Cardiac fibroblast (primary cell): ENCODE measurements at places on chromosomes 3 and 15.

DNA sequence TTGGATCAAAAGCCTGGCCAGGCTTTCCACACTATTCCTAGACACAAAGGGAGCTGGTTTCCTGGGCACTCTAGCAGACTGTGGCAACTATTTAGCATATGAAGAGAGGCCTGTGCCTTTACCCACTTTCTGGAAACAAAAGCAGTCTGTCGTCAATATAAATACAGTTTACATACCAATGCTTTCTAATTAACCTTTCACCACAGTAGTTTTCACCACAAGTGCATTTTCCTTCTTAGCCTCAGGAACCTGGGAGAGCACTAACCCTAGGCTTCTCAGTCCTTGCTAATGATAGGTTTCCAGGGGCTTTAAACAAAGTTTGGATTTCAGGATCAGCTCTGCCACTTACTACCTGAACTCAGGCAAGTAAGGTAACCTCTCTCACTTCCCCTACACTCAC lies 499.1 kb downstream of the MAGI1 start:
- no peak for DNase-seq

GRCh38 chr3:157471064-157471463 lies 32.2 kb downstream of the VEPH1 start:
- no peak for DNase-seq

DNA sequence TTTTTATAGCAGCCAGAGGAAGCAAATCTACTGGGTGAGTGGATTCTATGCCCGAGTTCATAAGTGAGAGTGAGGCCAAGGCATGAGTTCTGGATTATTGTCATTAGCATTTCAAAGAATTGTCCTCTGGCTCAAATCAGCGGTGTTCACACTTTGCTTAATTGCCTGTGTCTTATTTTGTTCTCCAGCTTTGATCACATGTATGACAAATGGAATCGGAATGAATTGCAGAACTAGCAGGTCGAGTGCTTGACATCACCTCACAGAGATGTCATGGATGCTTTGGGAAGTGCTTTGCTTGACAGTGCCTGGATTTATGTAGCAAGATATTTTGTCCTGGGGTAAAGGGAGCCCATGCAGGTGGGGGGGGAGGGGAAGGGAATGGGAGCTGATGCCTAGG lies 68.0 kb downstream of the SH3GL3 start:
- DNase-seq: no peak

DNA sequence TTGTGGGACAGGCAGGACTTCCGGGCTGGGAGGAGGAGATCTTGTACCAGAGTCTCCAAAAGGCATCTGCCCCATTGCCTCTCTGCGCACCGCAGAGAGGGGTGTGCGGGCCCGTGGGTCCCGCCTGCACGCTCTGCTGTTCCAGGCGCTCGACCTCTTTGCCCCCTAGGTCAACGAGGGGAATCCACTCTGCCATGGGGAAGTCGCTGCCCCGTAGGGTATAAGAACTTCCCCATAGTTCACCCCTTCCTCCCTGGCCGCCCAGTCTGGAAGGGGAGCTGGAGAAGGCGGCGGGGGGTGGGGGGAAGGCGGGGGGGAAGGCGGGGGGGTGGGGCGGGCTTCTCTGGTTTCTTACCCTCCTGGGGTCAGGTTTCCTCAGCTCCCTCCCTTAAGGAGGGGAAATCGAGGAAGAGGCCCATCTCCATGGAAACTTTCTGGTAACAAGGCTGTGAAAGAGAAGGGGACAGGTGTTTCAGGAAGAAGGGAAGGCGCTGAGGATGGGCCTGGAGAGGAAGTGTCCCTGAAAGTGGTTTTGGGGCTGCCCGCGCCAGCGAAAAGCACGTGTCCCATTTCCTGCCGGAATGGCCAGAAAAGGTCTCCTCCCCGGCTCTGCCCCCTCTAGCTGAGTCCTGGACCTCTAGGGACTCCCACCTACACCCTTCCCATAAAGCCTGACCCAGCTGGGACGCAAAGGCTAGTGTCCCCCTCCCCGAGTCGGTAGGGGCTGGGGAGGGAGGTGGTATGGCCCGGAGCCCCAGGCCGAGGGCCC lies 27.5 kb downstream of the NR1I2 start:
- no peak for DNase-seq

GRCh38 chr3:135762188-135762856 lies 203.2 kb upstream of the PPP2R3A start:
- no peak for DNase-seq

DNA sequence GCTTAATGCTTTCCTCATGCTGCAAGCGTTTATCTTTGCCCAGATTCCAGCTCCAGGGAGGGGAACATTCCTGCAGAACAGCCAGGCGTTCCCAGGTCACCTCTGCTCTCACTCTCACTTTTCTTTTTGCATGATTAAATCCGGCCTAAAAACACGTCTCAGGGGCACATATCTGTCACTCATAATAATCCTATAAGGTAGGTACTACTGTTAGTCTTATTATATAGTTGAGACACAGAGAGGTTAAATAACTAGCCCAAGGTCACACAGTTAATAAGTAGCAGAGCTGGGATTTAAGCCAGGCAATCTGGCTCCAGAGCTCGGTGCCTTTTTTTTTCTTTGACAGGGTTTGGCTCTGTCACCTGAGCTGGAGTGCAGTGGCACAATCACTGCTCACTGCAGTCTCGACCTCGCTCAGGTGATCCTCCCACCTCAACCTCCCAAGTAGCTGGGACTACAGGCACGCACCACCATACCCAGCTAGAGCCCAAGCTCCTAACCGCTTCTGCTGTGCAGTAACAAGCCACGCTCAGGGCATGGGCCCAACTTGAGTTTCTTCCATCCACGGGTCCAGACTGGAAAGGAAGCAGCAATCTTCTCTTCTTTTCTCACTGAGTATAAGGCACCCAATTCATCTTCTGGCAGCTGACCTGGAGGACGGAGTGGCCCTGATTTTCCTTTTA lies 96.5 kb downstream of the LIPC start:
- DNase-seq: peak; percentile 82

DNA sequence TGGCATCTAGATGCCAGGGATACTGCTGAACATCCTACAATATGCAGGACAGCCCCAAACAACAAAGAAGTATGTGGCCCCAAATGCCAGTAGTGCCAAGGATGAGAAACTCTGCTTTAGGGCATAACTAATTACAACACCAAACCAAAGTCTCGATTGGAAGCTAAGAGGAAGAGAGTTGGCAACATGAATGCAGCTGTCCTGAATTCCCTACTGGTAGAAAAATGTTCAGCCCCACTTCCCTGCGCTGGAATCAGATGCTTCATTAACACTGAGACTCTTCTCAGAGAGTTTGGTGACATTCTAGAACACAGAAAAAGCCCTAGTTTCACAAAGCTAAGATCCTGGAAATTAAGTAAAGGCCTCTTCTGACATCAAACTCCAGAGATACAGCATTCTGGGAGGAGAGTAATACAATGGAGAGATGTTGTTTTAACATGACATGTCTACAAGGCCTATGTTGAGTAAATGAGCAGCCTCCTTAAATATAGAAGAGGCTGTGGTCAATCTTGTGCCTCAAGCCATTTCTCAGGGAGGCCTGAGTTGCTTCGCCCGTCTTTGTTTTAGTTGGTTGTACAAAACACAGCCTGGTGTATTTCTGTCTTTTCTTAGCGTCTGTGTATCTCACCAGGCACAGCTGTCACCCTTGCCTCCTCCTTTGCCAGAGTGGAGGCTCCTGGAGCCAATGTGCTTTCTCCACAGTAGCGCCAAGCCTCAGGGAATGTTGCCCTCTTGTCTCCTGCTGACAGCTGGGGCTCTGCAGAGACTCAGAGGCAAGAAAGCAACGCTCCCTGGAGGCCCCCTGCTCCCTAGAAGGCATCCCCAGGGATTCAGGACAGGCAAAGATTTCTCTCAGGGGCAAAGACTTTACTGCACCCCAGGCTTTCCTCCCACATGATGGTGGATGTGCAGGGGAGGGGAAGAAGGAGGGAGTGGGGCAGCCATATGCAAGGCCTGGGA lies 25.1 kb upstream of the CTNNB1 start:
- DNase-seq: no peak

DNA sequence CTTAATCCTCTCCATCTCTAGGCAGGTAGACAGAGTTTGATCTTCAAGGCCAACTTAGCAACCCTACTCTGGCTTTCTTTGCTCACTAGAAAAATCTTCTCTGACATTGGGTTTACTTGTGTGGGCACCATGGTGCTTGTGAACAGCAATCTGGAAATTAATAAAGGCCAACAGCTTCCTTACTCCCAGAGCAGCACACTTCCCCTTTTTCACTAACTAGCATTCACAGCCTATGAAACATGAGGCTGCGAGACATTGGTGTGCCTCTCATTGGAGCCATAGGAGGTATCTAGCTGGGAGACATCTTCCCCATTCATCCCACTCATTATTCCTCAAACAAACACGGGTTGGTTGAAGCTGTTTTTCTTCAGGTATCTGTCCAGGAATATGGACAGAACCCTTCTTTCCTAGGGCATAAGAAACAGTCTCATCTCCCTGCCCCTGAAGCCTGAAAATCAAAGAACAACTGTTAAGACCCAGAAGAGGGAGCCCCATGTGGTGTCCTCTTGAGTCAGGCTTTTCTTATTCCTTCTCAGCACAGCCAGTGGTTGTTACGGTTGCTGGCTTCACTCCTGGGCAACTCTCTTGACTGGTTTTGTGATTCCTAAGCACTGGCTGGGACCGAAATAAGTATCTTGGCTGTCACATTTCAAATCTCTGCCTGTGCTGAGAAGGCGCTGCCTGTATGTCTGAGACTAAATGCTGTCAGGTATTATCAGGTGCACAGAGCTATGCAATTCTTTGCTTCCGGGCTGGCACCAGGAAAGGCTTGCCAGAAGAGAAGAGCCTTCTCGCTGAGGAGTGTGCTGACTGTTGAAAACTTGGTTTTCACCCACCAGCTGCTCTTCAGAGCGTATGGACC lies 194.4 kb downstream of the FEZF2 start:
- no peak for DNase-seq

DNA sequence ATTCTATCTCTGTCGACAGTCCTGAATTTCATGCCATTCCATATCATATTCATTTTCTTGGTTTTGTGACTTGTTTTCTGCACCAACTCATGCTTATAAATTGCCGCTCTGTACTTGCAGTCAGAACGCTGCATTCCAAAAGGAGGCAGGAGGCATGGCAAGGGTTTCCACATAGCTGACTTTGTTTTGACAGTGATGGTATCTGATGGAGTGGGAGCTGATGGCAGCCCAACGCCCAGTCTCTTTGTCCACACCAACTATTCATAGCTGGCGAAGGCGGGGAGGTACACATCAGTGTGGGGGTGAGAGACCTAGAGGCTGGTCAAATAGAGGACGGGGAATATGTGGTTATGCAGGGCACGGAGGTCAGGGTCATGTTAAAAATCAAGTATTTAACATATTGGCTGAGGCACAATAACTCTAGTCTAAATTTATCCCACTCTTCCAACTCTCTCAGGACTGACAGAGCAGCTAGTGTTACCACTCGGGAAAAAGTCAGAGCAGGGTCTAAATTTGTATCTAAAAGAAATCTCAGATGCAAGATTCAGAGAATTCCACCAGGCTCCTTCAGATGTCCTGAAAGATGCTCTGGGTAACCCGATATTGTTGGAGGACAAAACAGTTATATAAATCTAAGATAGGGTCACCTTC lies 67.8 kb upstream of the ATP13A3 start:
- peak; percentile 43 for DNase-seq

DNA sequence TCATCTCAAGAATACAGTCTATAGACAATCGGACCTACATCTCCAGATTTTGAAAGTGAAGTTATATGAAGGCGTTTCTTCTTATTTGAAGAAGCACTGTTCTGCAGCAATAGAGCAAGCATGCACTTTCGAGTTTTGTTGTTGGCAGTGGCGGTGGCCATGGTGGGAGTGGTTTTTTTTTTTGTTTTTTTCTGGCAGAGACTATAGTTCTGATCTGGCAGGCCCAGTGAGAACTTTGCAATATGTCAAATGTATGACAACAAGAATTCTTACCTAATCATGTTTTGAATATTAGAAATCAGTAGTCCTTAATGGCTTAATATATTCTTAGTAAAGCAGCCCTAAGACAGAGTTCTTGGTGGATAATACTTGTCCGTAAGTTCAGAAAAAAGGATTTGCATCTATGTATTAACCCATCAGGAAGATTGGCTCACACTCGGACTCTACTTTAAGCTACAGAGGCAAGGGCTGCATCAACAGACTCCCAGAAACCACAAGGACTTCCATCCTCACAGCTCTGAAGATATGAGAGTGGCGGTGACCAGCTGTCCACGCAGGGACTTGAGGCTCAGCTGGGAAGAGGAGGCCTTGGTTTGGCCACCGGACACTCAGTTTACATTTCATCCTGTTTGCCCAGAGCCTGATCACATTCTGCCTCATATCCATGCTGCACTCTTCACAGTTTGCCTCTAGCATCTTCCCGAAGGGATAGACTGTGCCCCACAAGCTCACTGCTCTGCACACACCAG lies 124.1 kb upstream of the THBS1 start:
- no peak for DNase-seq

DNA sequence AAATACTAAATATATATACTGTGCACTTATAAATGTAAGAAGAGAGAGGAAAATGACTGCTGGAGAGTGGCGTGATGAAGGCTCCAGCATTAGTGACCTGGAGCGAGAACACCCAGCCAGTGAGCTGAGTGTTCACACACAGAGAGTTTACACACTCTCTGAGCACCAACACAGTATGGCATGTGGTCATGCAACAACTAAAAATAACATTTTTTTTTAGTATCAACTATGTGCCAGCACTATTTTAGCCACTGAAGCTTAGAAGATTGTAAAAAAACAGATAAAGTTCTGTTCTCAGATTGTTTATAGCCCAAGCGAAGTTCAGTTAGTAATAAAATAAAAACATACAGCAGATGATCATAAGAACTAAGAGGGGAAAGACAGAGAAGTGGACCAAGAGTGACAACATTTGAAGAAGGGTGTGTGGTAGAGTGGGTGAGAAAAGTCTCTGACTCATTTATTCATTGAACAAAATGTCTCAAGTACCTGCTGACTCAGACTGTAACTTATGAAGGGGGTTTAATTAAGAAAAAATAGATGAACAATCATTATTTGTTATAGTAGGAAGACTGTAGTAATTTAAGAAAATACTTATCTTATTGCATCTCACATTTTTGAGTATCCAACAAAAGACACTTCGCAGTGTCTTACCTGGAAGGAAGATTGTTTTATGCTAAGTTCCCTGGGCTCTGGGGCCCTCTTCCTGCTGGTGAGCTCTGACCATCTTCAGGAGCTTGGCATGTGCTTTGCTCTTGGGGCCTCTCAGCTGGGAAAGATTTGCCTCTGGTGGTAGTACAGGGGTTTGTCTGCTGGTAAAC lies 43.8 kb downstream of the GAP43 start:
- DNase-seq: peak; percentile 54

- no peak for DNase-seq
Observed at GRCh38 chr3:50118237-50118636, 29.5 kb downstream of the RBM5 start.

- peak; percentile 12 for DNase-seq
Observed at GRCh38 chr3:85567071-85567676, 608.4 kb downstream of the CADM2 start.

DNA sequence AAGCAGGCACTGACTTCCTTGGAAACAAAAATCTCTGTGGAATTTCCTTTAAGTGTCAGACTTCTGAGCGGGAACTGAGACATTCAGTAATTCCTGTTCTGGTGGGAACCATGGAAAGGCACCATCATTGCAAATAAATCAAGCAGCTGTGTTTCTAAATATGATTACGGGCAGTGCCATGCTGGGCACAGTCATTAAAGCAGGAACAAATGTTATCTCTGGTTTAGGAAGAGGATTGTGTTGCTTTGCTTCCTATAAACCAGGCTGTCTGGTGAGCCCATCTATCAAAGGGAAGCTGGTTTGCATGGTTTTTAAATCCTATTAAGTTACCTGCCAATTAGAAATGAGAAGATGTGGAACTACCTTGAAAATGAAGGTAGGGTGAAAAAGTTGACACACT lies 86.7 kb downstream of the EBLN2 start:
- DNase-seq: peak; percentile 3
